DMS153 (cell line): ENCODE measurements at places on chromosomes 3 and 15.
A peak's percentile ranks its signal among the peaks of the same experiment; 100 is the strongest.

DNA sequence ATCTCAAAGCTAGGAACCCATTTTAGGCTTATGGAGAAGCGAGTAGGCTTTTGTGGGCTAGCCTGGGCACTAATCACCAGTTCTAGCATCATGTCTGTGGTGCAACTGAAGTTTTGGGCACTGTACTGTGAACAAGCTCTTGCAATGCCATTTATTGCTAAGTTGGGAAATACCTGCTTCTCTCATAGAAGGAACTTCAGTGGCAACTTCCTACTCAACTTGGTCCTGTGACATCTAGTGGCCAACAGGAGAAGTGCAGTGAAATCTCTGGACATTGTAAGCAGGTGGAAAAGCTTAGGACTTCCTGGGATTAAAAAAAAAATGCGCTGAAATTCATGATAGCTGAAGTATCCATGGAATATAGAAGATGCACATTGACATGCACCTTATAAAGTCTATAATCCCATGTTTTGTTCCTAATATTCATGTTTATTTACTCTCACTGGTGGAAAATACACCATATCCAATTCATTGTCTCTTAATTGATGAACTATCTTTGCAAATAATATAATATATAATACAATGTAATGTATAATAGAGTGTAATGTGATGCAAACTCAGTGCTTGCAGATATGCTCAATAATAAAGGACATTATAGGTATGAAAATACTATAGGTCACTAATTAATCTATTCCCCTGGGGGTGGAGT lies 6.5 kb upstream of the ALDH1A3 start:
- no peak for DNase-seq

GRCh38 chr15:74134387-74135027 lies 4.1 kb downstream of the ISLR2 start:
- no peak for DNase-seq

DNA sequence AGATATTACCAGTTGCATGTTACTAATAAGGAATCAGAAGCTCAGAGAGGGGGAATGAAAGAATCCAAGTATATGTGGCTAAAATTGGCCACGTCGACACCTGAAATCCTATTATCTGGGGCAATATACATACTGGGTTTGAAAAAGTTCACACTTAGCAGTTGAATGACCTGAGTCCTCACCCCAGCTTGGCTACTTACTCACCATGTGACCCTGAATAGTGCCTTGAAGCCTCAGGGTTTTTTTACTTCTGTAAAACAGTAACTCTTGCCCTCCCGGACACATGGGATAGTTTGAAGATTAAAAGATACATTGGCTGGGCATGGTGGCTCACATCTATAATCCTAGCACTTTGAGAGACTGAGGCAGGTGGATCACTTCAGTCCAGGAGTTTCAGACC lies 342.2 kb upstream of the TPRG1 start:
- DNase-seq: no peak

DNA sequence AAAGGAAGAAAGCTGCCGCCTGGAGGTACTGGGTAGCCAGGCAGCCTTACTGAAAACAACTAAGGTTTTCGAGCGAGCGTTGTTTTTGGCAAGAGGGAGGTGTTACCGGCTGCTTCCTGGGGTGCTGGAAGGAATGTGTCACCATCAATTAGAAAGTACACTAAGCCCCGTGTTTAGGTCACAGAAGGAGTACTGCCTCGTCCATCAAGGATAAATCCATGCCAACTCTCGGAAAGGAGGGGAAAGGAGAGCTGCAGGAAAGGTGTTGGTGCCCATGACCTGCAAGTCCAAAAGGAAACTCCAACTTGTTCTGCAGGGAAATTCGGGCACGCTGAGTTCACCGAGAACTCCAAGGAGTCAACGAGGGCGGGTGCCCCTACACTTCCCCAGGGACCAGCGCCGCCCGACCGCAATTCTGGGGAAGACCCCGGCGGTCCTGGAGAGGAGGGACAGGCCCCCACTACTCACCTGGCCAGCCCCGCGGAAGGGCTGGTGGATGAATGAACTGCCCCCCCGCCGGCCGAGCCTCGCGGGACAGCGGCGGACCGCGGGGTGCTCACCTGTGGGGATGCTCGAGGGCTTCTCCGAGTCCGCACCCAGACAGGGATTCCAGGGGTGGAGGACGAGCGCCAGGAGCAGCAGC lies 542 bp downstream of the PLOD2 start:
- DNase-seq: peak; percentile 69

DNA sequence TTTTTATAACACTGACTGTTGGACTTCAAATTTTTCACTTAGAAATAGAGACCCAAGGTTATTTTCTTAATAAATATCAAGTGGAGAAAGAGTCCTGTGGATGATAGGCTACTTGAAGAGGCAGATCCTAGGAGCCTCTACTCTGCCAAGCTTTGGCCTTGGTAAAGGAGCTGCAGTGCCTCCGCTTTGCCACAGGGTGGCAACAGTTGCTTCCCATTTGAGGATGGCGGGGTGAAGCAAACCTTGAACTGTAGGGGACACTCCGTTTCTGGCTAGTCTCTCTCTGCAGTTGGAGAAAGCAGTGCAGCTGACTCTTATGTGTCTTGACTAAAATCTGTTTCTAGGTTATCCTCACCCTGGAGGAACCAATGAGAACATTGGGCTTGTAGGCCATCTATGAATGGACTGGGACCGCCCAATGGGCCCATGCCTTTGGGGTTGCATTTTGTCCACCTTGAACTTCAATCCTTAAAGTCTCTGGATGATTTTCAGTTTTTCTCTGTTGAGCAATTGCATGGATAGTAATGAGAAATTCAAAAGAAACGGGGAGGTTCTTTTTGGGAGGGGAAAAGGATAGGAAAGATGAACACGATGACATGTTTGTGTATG lies 9.8 kb downstream of the SCG5 start:
- no peak for DNase-seq

DNA sequence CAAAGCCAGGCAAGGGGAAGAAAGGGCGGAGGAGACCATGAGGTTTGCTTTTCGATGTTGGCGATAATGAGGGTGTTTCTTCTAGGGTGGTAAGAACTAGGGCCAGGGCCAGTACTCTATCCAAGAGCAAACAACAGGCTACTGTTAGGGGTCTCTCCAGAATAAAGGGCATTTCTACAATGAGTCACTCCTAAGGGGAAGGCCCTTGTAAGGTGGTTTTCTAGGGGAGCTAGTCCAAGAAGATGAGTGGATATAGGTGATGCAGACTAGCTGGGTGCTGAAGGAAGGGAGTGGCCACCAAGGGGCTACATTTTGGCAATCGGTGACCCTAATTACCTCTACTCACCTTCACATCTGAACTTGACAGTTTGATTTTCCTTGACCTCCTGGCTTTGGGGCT lies 148.5 kb upstream of the HACD2 start:
- DNase-seq: no peak

- no peak for DNase-seq
Observed at GRCh38 chr3:192514081-192514753, 213.1 kb downstream of the FGF12 start.

DNA sequence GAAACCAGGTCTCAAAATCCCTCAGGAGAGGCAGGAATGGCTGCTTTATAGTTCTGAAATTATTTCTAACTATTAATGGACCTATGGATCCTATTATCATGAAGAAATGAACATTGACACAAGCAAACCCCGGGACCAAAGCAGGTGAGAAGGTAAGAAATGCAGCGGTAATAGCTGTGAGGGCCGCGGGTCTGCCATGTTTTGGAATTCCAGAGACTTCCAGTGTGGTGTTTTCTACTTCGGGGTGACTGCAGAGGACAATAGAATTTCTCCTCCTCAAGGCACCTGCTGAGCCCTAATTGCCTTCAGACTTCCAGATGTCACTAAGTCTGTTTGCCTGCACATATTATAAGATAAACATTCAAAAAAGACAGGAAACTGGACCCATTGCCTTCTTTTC lies 437.4 kb downstream of the GABRG3 start:
- DNase-seq: no peak
